Bronchial epithelial cell (primary cell): ENCODE measurements at places on chromosomes 5 and 9. TPM values are rescaled to one million over a fixed set of nuclear protein-coding genes. Genes with fewer than 3 reads are reported as not detected.

The PCDHB9 gene
- total RNA-seq = under 0.01 TPM in 1 of 2 replicates, not detected in the other

The TAF11L10 gene
- total RNA-seq = not detected in 2 replicates

The TJP2 gene
- total RNA-seq = 80.3 and 85.6 TPM in 2 replicates

The EQTN gene
- total RNA-seq = not detected in 2 replicates

The OR1J2 gene
- total RNA-seq = not detected in 2 replicates

The ANKRD55 gene
- total RNA-seq = not detected in 2 replicates
